GM23338 (cell line): ENCODE measurements at places on chromosomes 13 and 19. TPM values are rescaled to one million over a fixed set of nuclear protein-coding genes. Genes with fewer than 3 reads are reported as not detected.

GRCh38 chr19:39247701-39248664 lies 673 bp downstream of the IFNL4 start:
- H3K27ac ChIP-seq = no peak overlapping the region
- H3K27me3 ChIP-seq = peaks cover 67% of the 10 kb centered on the region
- H3K36me3 ChIP-seq = no peaks in the 10 kb centered on the region
- peak overlapping the region; percentile 55 for H3K4me3 ChIP-seq
- peak; percentile 60 for DNase-seq

- H3K27me3 ChIP-seq = no peaks in the 10 kb centered on the region
- DNase-seq = no peak
- H3K36me3 ChIP-seq = peaks cover 5% of the 10 kb centered on the region
- no peak overlapping the region for H3K27ac ChIP-seq
- H3K4me1 ChIP-seq = no peaks in the 10 kb centered on the region
Observed at GRCh38 chr19:50036908-50037307, 11.1 kb downstream of the ZNF473 start.

DNA sequence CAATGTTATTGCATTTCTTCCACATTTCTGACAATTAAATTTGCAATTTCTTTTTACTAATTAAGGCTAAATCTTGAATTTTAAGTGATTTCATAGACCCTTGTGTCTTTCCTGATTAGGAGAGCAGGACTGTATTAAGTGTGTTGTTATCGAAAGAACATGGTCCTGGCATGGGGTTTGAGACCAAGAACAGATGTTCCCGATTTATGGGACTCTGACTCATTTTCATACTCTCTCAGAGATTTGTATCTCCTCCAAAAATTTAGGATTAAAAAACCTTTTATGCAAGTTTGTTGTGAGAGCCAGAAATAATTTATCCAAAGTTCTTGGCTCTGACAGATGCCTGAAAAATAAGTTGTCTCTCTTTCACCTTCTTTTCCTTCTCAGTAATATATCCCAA lies 589.3 kb upstream of the ARGLU1 start:
- H3K27ac ChIP-seq = no peak overlapping the region
- H3K4me1 ChIP-seq = no peaks in the 10 kb centered on the region
- no peaks in the 10 kb centered on the region for H3K36me3 ChIP-seq
- H3K27me3 ChIP-seq = no peaks in the 10 kb centered on the region
- H3K4me3 ChIP-seq = no peak overlapping the region
- no peak for DNase-seq

DNA sequence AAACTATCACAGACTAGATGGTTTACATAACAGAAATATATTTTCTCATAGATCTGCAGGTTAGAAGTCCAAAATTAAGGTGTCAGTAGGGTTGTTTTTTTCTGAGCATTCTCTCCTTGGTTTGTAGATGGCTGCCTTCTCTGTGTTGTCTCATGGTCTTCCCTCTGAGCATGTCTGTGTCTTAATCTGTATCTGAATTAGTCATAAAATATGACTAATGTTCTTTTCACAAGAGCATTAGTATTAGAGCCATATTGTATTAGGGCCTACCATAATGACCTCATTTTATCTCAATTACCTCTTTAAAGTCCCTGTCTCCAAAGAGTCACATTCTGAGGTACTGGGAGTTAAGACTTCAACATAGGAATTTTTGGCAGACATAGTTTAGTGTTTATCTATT lies 77.2 kb upstream of the OBI1 start:
- no peaks in the 10 kb centered on the region for H3K27me3 ChIP-seq
- H3K27ac ChIP-seq = no peak overlapping the region
- no peak for DNase-seq
- no peak overlapping the region for H3K4me3 ChIP-seq

GRCh38 chr19:42122691-42123607 lies 9.3 kb downstream of the POU2F2 start:
- no peak overlapping the region for H3K27ac ChIP-seq
- H3K36me3 ChIP-seq = no peaks in the 10 kb centered on the region
- no peak for DNase-seq
- no peak overlapping the region for H3K4me3 ChIP-seq
- H3K4me1 ChIP-seq = peaks cover 15% of the 10 kb centered on the region; the same call in 1 of the 2 replicates
- H3K27me3 ChIP-seq = no peaks in the 10 kb centered on the region

GRCh38 chr13:80654638-80655249 lies 313.8 kb upstream of the SPRY2 start:
- H3K4me1 ChIP-seq = no peaks in the 10 kb centered on the region
- peak; percentile 8 for DNase-seq
- no peaks in the 10 kb centered on the region for H3K27me3 ChIP-seq
- H3K36me3 ChIP-seq = no peaks in the 10 kb centered on the region
- no peak overlapping the region for H3K4me3 ChIP-seq

DNA sequence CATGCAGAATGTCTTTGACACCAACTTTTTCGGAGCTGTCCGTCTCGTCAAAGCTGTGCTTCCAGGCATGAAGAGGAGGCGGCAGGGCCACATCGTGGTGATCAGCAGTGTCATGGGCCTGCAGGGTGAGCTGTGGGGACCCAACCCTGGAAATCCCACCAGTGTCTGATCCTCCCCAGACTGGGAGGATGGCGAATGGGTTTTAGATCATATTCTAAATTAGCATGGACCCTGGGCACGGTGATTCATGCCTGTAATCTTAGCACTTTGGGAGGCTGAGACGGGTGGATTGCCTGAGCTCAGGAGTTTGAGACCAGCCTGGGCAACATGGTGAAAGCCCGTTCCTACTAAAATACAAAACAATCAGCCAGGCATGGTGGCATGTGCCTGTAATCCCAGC lies 5.5 kb downstream of the RDH8 start:
- no peak overlapping the region for H3K27ac ChIP-seq
- DNase-seq = no peak
- no peak overlapping the region for H3K4me3 ChIP-seq
- H3K36me3 ChIP-seq = no peaks in the 10 kb centered on the region
- H3K27me3 ChIP-seq = no peaks in the 10 kb centered on the region
- no peaks in the 10 kb centered on the region for H3K4me1 ChIP-seq

DNA sequence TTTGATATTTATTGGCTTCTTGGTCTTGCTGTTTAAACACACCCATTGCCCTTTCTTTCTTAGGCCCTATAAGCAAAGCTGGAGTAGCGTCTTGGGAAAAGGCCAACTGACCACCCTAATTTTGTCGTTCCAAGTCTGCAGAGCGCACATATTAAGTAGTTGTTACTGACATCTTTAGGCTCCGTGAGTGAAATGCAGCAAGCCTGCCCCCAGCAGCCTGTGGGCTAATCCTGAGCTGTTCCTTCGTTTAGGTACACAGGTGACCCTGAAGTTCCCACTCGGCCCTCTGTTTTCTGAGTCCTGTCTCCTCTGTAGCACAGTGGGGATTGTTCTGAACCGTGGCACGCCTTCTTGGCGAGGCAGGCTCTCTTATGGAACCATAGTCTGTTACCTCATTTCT lies 170.5 kb downstream of the STK24 start:
- peaks cover 5% of the 10 kb centered on the region; the same call in 1 of the 2 replicates for H3K4me1 ChIP-seq
- no peak overlapping the region for H3K27ac ChIP-seq
- H3K36me3 ChIP-seq = no peaks in the 10 kb centered on the region

DNA sequence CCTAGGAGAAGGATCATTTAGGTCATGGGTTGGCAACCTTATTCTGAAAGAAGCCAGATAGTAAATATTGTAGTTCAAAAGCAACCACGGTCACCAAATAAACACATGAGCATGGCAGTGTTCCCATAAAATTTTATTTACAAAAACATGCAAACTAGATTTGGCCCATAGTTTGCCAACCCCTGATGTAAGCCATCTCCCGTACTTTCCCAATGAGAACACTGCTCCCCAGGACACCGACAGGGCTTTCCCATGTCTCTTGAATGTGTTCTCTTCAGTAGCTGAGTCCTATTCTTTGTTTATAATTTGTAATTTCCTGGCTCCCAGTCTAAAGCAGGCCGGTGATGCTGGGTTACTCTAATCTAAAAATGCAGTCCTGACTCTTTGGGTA lies 239.6 kb downstream of the LHFPL6 start:
- H3K4me3 ChIP-seq = no peak overlapping the region
- no peak for DNase-seq
- no peaks in the 10 kb centered on the region for H3K27me3 ChIP-seq
- H3K27ac ChIP-seq = no peak overlapping the region
- no peaks in the 10 kb centered on the region for H3K36me3 ChIP-seq

DNA sequence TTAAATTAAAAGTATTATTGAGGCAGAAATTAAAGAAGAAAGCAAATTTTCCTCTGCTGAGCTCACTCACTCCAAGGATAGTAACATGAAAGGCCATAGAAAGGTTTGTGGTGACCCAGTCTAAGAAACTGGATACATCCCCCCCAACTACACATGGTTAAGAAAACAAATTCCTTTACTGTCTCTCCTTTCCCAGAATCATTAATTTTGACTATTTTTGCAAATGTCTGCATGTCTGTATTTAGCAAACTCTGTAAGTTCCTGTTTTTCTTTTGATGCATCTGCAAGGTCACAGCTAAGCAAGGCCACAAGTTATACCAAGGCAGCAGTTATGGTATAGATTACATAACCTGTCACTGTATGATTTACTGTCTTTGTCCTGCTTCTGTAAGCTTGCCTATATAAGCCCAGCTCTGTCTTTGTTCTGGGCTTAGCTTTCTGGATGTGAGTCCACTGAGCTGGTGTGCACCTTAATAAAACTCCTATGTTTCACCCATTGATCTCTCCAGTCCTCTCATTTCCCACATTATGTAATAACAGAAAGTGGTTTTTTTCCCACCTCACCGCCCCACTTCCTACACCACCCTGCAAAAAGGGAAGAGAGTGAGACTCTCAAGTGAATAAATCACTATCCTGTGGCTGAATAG lies 8.5 kb upstream of the ZNF83 start:
- H3K4me1 ChIP-seq = no peaks in the 10 kb centered on the region
- no peaks in the 10 kb centered on the region for H3K36me3 ChIP-seq
- H3K4me3 ChIP-seq = no peak overlapping the region
- no peak overlapping the region for H3K27ac ChIP-seq

The KCNJ14 gene
- 0.73 and 0.81 TPM in 2 replicates for polyA plus RNA-seq

The MIR17HG gene
- 9.1 and 14.8 TPM in 2 replicates for polyA plus RNA-seq

The ATP1A3 gene
- 11.0 and 11.5 TPM in 2 replicates for polyA plus RNA-seq

GRCh38 chr13:91346850-91347201 lies 661 bp upstream of the MIR17HG start:
- peaks cover 26% of the 10 kb centered on the region for H3K36me3 ChIP-seq
- peak overlapping the region; percentile 65 for H3K4me3 ChIP-seq
- no peaks in the 10 kb centered on the region for H3K27me3 ChIP-seq
- DNase-seq = peak; percentile 34
- peaks cover 27% of the 10 kb centered on the region for H3K4me1 ChIP-seq
- H3K27ac ChIP-seq = peak overlapping the region; percentile 93

GRCh38 chr13:98480915-98481877 lies 95.7 kb downstream of the STK24 start:
- peaks cover 3% of the 10 kb centered on the region; the same call in 1 of the 2 replicates for H3K36me3 ChIP-seq
- no peak overlapping the region for H3K4me3 ChIP-seq
- DNase-seq = no peak

DNA sequence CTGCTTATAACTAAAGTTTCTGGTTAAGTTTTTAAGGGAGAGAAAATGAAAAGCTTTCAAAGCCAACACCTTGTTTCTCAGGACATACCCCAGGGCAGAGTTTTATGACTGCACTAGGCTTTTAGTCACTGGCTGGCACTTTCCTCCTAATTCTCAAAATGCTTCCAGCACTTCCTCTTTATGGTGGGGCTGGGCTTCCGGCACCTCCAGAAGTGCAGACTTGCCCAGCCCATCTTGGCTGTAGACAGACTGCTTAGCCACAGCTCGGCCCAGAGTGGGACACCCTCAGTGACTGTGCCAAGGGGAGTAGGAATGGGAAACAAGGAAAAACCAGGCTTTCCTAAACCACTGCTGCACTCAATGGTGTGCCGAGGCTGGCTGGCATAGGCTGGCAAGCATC lies 23.2 kb upstream of the GTF3A start:
- no peaks in the 10 kb centered on the region for H3K27me3 ChIP-seq
- H3K4me3 ChIP-seq = no peak overlapping the region
- H3K36me3 ChIP-seq = no peaks in the 10 kb centered on the region
- no peak overlapping the region for H3K27ac ChIP-seq
- peaks cover 12% of the 10 kb centered on the region; the same call in 1 of the 2 replicates for H3K4me1 ChIP-seq
- no peak for DNase-seq

DNA sequence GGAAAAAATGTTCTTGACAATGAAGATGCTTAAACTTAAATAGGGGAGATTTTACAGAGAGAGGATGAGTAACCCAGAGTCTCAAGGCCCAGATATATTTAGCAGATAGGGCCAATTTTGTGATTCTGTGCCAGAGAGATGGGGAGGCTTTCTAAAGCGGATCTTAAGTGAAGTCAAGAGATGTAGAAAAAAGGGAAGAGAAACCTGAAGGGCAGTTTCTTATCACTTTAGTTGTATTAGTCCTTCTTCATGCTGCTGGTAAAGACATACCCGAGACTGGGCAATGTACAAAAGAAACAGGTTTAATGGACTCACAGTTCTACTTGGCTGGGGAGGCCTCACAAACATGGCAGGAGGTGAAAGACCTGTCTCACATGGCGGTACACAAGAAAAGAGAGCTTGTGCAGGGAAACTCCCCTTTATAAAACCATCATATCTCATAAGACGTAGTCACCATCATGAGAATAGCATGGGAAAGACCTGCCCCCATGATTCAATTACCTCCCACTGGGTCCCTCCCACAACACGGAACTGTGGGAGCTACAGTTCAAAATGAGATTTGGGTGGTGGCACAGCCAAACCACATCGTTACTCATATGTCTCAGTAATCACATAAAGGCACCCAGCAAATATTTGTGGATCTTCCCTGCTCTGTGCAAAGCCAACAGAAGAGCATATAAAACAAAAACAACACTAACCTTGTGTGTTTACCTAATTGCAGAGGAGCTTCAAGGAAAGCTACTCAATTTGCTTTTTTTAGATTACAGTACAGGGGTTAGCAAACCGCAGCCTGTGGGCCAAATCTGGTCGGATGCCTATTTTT lies 102.6 kb upstream of the MYCBP2 start:
- H3K27ac ChIP-seq = no peak overlapping the region
- no peak overlapping the region for H3K4me3 ChIP-seq
- H3K4me1 ChIP-seq = no peaks in the 10 kb centered on the region
- no peak for DNase-seq
- H3K27me3 ChIP-seq = no peaks in the 10 kb centered on the region
